ENCODE measurements at places on chromosomes 5 and 9.

DNA sequence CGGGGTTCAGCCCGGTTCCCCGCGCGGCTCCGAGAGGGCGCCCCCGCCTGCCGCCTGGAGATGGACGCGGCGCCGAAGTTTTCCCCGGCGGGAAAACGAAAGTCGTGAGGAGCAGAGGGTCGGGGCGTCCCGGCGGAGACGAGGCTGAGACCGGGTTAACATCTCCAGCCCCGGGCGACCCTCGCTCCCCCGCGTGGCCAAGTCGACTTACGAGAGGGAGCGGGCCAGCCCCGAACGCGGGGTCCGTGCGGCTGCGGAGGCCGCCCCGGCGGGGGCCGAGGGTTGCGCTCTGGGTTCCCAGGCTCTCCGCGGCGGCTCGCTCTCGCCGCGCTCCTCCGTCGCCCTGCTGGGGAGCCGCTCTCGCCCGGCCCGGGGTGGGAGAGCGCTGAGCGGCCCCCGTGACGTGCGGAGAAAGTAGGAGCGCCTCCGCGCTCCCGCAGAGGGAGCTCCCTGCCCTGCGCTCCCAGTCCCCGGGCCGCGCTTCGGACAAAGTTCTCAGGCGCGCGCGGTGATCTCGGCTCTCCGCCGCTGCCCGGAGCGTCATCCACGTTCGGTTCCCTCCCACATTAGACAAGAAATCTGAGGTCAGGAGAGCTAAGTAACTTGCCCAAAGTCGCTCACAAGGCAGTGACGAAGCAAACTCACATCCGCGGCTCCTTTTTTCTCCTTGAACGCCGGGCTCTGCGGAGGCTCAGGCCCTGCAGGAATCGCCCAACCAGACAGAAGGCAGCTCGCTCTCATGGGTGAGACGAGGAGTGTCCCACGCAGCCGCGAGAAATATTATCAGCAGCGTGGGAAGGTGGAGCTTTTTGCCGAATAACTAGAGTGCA is 1.2 kb upstream of the GCNT4 start:
- DNase-seq = peak; percentile 81

GRCh38 chr5:139019211-139019610 is 144.1 kb upstream of the LRRTM2 start:
- no peak for DNase-seq

GRCh38 chr9:129607027-129607387 is 13.9 kb downstream of the C9orf50 start:
- DNase-seq = no peak

- peak; percentile 52 for DNase-seq
Measured at GRCh38 chr5:44862808-44863207, 54.1 kb downstream of the MRPS30 start.

- DNase-seq = no peak
Measured at GRCh38 chr9:33136721-33137670, 30.1 kb downstream of the B4GALT1 start.

DNA sequence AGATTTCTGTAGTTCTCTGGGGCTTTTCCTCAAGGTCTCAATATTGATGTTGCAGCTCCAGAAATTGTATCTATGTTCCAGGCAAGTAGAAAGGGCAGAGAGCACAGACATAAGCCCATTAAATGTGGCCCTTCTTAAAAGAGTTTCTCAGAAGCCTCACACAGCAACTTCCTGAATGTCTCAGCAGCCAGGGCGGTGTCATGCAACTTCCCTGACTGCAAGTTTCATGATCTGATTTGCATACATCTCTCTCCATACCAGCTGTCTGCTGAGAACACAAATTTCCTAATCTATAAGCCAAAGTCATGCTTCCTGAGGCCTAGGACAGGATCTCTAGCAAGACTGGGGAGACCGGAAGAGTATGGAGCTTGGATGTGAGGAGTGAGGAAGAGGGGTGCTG is 13.0 kb downstream of the RGS7BP start:
- no peak for DNase-seq

DNA sequence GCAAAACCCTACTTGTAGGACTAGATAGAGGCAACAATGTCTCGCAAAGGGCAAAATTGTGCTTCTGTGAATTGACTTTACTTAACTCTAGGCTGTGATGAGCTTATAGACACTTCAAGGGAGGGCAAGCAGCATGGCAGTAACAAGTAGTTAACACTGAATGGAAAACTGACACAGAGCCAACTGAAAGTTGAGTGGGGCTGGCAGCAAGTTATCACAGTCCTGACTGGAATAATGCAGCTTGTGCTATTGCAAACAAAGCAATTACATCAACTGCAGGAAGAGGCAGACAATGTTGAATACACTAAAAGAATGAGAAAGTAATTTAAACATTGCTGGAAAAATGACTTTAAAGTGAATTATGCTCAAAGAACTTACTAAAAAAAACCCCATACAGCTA is 62.2 kb downstream of the RNF38 start:
- DNase-seq = no peak

GRCh38 chr5:117559005-117559844 is 984.6 kb upstream of the SEMA6A start:
- no peak for DNase-seq

DNA sequence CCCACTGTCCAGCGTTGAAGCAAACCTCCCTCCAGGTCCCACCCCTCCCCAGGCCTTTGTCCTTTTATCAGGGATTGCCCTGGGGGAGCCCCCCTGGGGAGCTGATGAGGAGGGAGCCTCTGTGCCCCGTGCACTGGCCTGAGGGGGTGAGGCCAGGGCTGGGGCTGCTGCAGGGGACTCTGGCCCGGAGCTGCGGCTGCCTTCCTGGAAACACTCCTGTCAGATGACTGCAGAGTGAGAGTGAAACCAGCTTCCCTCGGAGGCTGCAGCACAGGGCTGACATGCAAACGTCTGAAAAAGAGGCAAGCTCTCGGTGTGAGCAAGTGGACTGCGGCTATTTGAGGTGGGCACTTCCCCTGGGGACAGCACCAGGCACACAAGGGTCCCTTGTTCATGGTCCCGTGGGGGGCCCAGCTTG is 4.6 kb upstream of the TRAF2 start:
- peak; percentile 72 for DNase-seq

DNA sequence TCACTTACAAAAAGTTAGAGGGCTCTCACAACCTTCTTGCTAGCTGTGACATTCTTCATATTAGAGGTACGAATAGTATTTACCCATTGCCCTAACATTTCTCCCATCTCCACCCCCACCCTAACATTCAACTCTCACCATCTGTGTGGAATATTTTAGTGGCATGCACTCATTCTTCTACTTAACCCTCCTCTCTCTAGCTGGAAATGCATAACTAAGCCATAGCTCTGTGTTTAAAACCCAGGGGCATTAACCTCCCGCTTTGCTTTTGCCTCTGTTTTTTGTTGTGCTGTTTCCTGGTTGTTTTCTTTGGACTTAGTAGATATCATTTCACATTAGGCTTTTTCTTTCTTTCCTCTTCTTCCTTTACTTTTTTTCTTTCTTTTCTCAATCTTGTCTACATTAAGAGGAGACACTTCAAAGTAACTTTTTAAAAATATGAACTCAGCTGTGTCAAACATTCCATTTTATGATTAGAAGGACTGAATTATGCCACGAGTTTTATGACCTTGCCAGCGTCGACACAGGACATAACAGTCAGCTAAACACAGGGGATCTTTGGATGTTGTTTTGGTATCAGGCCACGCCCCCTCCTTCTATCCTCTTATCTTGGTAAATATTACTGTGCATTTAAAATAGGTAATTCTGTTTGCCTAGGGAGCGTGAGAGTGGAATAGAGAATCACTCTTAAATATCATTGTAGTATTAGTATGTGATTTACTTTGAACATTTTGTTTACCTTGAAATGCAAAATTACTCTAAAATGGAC is 236.0 kb downstream of the CD180 start:
- peak; percentile 15 for DNase-seq
